Neuronal stem cell (in vitro differentiated cells): ENCODE measurements at places on chromosomes 11 and 22.

DNA sequence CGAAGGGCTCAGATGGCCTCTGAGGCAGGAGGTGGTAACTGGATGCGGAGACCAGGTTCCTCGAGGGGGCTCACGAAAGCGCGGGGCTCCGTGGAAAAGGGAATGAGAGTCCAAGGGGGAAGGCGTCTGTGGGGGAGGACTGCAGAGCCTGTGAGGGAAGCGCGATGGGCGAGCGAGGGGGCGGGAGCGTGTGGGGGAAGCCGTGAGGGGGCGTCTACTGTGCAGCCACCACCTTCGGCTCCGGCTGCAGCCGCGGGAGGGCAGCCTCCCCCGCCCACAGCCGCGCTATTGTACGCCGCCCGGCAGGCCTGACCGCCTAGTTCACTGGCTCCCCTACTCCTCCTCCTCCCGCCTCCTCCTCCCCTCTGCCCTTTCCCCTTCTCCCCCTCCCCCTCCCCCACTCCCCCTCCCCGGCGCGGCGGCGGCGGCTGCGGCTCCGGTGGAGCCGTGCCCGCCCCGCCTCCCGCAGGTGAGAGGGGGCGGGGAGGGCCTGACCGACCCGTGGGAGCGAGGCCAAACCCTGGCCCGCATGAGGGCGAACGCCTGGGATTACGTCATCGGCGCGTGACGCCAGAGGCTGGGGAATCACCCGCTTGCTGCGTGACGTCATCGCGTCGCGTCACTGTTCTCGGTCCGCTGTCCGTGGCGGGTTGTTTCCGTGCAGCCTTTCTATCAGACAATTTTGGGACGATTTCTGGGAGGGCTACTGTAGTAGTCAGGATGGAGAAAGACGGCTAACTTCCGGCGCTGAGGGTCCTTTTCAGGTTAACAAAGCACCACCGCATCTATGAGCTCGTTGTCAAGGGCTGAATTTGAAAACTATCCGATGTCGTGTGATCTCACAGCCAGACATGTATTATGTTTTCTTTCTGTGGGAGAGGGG, at the start of gene PAK1:
Gene PAK1 (minus strand): TSS at position 294 of the 883 bp plus-strand sequence. CDS start 81,574 bp downstream, outside the sequence.
- peak; percentile 90 for DNase-seq

- no peak for DNase-seq
Observed at GRCh38 chr11:112801025-112801816, 160.0 kb upstream of the NCAM1 start.

DNA sequence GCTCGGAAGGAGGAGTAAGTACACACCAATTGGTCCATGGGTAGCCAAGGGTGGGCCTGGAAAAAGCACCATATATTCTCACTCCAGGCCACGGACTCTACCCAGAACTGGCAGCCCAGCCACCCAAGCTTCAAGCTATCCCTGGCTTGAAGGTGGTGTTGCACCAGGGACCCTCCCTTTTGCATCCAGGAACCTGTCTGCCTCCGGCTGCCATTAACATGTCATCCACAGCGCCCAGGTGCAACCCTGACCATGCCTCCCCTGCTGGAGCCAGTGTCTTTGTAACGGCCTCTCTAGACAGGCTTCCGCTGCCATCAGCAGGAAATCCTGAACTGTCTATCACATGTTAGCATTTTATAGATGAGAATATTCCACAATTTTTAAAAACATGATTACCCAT, 2158.5 kb upstream of the RAG2 start:
- DNase-seq: no peak

DNA sequence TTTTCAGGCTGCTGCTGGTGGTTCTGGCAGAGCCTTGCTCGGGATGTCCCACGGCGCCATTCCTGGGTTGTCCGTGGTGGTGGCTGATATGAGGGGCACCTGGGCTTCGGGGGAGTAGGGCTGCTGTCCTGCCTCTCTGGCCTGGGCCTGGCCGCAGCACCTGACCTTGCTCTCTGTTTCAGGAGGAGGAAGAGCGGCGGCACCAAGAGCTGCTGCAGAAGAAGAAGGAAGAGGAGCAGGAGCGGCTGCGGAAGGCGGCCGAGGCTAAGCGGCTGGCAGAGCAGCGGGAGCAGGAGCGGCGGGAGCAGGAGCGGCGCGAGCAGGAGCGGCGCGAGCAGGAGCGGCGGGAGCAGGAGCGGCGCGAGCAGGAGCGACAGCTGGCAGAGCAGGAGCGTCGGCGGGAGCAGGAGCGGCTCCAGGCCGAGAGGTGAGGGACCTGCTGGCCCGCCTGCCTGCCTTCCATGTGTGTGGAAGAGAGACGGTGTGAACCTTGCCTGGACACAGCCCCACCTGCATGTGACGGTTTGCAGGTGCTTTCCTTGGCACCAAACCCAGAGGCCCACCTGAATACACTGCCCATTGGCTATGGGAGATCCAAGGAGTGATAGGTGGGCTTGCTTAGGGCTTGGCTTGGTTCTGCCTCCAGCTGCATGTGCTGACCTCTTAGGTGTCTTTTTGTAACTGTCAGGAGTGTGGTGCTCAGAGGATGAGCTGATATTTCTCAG, 22.8 kb downstream of the INCENP start:
- no peak for DNase-seq

DNA sequence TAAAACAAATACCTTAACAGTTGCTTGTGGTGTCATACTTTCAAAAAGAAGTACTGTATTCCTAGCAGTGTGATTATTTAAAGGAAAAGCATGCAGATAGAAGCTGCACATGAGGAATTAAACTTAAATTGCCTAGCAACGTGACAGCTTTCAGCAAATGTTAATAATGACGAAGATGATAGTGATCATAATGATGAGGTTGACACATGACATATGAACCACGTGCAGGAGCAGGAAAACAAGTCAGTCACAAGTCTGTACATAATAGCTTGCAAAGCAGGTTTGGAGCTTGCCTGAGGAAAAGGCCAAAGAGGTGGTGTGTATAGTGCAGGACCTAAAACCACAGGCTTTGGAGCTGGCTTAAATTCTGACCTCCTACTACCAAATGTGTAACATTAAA, 30.6 kb upstream of the PIK3C2A start:
- no peak for DNase-seq

GRCh38 chr11:75430714-75431532, 2.1 kb downstream of the KLHL35 start:
- DNase-seq: no peak

DNA sequence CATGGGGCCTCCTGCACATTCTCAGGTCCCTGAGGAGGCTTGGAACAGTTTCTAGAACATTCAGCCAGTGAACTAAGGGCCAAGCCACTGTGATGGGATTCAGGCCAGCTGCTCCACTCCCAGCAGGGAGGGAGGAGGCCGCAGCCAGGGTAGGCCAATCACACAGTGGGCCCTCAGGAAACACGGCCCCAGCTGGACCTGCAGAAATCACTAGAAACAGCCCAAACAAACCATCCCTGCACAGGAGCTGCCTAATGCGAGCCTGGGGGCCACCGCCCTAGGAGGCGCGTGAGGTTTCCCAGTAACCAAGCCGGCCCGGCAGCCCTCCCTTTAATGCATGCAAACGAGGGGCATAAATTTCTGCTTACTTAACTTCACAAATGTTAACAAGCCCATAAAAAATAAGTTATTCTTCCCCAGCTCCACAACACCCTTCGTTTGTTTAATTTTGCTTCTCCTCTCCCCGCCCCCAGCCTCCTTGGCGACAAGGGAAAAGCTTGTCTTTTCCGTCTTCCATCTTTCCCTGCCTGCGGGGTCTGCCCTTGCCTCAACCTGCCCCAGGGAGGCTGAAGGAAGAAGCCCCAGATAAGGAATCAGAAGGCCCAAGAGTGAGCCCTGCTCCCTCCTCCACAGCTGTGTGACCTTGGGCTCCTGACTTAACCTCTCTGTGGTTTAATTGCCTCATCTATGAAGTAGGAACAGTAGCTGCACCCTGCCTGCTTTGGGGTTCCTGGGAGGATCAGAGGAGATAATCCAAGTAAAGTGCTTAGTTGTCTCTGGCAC, 25.7 kb downstream of the ELFN2 start:
- DNase-seq: no peak

DNA sequence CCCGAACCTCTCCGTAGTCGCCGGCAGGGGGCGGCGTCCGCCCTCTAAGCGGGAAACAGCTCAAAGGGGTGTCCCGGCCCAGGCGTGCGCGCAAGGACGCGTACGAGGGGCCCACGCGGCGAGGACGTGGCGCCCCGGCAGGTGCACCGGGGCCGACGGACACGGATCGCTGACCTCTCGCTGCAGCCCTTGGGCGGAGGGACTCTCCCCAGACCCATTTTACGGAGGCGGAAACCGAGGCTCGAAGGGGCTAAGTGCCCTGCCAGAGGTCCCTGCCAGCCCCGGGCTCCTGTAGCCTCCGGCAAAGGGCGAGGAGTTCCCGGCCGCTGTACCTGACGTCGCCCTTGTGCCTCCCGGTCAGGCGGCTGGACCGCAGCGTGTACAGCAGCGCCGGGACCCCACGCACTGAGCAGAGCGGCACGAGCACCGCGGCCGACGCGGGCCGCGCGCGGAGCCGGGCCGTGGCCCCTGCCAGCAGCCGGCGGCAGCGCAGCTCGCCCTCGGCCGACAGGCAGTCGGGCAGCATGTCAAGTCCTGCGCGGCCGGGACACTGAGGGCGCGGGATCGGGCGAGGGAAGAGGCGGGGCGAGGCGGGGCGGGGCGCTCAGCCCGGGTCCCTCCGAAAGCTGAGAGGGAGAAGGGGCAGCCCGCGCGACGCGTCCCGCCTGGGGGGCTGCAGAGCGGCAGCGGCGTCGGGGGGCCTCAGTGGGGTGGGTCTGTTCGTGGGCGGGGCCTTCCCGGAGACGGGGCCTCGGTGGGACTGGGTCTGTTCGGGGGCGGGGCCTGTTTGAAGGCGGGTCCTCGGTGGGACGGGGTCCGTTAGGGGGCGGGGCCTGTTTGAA, at the start of gene NUDT8:
Gene NUDT8 (minus strand): TSS at position 552 of the 842 bp plus-strand sequence. CDS start 26 bp downstream, at position 526.
- DNase-seq: peak; percentile 84
